ENCODE measurements at places on chromosomes 12 and 14.

GRCh38 chr14:65564370-65564769 lies 151.8 kb downstream of the FUT8 start:
- no peak for DNase-seq

DNA sequence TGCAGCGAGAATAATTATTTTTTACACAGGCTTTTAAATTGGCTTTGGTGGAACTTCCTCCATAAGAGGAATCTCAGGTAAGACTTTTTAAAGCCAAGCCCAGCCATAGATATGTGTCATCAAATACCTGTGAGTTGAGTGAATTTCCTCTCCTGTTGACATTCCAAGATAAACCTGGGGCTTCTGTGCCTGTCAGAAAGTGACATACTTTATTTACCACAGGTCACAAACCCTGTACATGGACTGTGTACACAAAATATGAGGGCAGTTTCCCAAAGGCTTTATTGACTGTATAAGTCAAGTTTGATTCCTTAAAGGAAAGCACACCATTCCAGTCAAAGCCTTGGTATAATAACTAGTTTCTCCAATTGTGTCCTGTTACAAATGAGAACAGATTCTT lies 25.9 kb upstream of the SRSF5 start:
- no peak for DNase-seq

- DNase-seq: no peak
These were observed 63.2 kb downstream of the USP15 start for GRCh38 chr12:62323386-62323785.

GRCh38 chr14:69763761-69764510 lies 3.0 kb upstream of the SRSF5 start:
- DNase-seq: peak; percentile 44

DNA sequence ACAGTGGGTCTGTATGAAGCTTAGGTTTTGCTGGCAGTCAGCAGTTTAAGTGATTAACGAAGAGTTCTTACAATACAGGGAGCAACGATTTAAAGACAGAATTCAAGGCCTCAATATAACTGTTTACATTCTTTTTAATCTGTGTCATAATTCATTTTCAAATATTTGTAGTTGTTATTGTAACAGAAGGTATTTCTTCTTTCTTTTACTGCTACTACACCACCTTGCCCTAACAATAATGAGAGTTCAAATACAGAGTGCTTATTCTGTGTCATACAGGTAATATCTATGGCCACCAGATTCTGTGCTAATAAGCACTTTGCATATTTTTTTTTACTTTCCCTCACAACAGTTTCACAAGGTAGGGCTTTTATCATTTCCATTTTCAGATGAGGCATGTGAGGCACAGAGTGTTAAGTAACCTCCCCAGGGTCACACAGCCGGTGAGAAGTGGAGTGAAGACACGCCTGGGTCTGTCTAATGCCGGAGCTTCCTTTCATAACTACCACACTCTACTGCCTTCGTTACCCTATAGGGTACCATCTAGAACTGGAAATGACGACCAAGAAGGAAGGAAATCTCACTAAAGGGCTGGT lies 81.9 kb downstream of the PELI2 start:
- no peak for DNase-seq

DNA sequence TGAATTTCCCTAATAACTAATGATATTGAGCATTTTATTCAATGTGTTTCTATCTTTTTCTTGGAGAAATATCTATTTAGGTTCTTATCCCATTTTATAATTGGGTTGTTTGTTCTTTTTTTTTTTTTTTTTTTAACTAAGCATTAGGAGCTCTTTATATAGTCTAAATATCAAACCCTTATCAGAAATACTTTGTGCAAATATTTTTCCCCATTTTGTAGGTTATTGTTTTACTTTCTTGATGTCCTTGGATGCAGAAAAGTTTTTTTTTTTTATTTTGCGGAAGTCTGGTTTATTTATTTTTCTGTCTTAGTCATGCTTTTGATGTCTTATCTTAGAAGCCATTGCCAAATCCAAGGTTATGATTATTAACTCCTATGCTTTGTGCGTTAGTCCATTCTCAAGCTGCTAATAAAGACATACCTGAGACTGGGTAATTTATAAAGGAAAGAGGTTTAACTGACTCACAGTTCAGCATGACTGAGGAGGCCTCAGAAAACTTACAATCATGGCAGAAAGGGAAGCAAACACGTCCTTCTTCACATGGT lies 434.3 kb upstream of the TBX3 start:
- DNase-seq: no peak

DNA sequence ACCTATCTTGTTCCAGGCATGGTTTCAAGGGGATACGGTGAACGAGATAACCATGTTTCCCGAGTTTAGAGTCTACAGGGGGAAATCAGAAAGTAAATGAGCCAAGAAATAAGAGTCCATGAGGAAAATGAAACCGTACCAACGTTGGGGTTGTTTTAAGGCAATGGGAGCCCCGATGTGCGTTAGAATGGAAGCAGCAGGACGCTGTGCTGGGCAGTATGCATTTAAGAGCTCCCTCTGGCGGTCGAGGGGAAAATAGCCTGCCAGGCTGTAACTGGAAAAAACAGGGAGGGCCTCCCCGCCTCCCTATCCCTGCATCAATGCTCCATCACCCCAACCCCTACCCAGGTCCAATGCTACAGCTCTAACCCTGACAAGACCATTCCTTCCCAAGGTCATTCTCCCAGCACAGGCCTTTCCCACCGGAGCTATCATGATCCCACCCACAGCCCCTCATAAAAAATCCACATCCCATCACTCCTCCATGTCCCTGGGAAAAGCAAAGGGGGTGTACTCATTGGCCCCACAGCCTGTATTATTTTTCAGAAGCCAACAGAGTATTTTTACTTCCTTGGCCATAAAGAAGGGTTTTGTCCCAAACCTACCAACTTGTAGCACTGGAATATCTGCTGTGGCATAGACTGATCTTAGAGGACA lies 226.3 kb upstream of the NOS1 start:
- DNase-seq: peak; percentile 53

- no peak for DNase-seq
These were observed 691 bp downstream of the SLC2A13 start for GRCh38 chr12:40105265-40105514.

DNA sequence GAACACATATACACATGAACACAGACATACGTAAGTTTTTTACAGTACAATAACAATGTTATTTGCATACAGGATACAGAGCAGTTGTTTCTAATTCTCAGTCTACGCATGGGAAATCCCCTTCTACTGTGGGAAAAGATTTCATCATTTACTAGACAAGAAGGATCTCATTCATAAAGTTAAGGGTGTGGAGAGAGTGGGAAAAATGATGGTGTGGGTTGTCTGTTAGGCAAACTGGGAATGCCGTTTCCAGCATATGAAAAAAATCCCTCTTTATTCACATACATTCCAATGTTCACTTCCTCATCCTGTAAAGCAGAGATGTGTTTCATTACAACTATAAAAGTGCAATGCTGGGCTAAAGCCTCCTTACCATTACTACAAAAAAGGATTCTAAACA lies 120.9 kb downstream of the SINHCAF start:
- no peak for DNase-seq

GRCh38 chr12:58139894-58140293 lies 198.5 kb downstream of the ATP23 start:
- no peak for DNase-seq

DNA sequence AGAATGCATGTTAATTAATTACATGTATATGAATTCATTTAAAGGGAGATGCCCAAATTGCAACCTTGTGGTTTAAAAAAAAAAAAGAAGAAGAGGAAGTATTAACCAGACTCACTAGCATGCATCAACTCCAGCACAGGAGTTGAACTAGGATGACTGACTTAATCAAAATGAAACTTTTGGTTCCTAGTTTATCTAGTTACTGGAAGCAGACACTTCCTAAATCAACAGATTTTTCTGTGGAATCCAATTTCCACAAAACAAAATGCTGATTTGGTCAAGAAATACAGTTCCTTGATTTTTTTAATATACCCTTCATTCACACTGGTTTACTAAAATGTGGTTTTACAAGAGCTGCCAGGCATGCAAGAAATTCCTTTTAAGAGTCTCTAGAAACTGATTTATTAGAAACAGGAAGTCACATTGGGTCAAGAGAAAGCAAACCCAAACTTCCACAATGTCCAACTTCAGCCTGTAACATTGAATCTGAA lies 41.6 kb downstream of the ITPR2 start:
- DNase-seq: no peak

DNA sequence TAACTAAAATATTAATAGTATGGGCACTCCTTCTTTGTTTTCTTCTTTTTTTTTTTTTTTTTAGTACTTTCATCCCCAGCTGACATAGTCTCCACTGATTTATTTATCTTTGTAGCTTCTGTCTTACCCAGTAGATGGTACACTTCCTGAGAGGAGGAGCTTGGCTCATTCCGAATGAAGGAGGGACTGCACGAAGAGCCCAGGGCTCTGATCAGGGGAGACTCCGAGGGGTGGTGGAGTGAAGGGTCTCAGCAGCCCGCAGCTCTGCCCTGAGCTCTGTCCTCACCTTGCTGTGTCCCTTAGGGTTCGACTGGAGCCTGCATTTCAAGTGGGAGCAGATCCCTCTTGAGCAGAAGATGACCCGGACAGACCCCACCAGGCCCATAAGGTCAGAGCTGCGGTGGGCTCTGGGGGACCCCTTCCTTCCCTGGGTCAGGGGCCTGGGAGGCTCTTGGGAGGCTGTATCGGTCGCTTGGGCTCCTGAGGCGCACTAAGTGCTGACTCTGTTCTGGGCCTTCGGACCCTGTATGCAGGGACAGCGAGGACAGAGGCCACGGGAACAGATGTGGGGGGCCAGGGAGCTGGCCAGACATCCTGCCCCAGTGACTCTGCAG lies 65.2 kb downstream of the ERH start:
- no peak for DNase-seq

DNA sequence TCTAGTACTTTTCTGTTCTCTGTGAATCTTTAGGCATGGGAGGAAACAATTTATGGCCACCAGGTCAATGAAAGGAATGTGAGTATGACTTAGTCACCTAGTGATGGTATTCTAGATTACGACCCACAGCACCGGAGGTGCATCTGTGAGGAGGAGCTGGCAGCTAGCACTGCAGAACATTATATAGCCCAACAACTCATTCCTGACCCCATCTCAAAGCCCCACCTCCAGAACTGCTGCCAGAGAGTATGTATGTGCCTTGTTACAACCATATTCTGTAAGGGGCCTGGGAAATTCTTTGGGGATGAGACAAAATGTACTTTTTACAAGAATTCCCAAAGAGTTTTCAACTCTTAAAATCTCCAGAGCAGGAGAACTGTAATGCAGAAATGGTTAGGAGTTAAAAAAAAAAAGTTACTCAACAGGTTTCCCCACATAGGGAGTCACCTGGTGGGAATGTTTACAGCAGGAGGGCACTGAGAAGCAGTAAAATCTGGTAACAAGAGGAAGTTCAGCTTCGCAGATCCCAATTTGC lies 34.9 kb upstream of the CERS5 start:
- DNase-seq: no peak

GRCh38 chr12:211639-212414 lies 2.1 kb downstream of the SLC6A12 start:
- no peak for DNase-seq

DNA sequence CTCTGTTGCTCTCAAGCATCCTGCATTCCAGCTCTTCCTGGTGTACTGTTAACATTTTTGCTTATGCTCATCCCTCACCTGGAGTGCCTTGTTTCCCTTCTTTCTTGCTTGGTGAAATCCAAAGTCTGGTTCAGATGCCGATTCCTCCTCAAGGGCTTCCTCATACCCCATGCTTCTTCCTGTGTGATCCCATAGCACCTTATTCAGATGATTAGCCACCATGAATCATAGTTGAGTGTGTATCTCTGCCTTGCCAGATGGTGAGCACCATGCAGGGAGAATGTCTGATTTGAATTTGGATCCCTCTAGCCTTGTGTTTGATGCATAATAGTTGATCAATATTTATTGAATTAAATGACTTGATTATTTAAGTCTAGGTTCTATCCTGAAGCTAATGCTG lies 39.4 kb upstream of the ANO4 start:
- DNase-seq: no peak

GRCh38 chr12:42641221-42641885 lies 51.8 kb upstream of the PRICKLE1 start:
- DNase-seq: no peak

DNA sequence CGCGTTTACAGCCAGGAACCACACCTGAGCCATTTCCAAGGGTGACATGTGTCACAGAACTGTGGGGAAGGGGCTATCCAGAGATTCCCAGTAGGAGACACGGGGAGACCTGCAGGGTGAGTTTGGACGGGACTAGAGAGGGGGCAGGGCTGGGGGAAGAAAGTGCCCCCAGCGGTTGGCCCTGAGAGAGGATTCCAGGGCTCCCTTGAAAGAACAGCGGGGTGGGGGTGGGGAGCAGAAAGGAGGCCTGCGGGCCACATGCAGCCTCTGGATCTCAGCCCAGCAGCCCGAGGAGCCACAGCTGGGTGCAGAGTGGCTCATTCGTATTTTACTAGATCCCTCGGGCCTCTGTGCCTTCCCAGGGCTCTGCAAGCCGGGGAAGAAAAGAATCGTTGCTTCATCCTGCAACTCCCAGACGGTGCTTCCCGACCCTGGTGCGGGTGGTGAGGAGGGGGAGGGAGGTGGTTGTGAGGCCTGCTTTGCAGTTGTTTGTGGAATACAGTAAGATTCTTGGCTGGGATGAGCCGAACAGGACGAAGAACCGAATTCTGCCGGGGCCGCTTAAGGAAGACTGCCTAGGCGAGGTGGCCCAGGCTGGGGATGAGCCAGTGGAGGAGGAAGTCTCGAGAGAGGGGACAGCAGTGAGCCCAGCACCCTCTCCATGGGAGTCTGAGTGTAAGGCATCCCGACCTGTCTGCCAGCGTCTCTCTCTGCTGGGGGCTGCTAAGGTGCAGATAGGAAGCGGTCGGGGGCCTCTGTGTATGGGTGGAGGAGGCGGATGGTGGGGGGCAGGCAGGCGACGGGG lies 36.1 kb upstream of the ANKRD9 start:
- DNase-seq: no peak

GRCh38 chr12:127943481-127944210 lies 323.3 kb upstream of the TMEM132C start:
- DNase-seq: no peak

GRCh38 chr12:132089407-132089910 lies 54.7 kb downstream of the DDX51 start:
- DNase-seq: no peak

DNA sequence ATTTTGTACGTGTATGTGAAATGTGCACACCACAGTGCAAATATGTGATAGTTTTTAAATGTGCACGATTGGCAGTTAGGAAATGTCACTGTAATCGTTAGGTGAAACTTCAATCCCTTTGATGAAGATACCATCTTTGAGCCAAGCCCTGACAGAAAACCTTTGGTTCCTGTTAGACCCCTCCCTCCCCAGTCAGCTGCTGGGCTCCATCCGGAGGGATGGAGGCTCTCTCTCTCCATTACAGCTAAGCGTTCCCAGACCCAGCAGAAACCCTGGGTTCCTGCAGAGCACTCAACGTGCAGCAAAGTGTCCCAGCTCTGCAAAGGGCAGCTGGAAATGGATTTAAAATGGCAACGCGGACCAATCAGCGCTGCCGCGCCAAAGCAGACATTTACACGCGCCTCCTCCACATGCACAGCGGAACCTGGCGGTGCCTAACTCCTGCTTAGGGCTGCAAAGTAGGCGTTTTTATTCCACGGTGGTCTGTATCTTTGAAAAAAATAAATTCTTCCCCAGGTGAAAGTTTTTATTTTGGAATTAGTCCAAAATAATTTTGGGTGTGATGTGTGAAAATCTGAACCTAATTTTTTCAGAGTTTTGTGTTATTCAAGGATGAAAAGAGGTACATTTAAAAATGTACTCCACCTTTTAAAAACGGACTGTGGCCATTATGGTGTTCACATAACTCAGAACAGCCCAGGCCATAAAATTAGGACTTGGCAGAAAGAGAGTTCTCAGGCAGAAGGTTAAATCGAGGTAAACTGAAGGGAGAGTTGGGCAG lies 1.4 kb upstream of the HMGA2 start:
- DNase-seq: peak; percentile 4

- DNase-seq: no peak
These were observed 3.6 kb upstream of the UBC start for GRCh38 chr12:124917841-124918621.

Data from activated CD4-positive, alpha-beta T cell treated with anti-CD3 and anti-CD28 coated beads, Interleukin-2, amount 50 U/mL, for 48 hours (primary cell).